ENCODE measurements at places on chromosomes 4 and X.

DNA sequence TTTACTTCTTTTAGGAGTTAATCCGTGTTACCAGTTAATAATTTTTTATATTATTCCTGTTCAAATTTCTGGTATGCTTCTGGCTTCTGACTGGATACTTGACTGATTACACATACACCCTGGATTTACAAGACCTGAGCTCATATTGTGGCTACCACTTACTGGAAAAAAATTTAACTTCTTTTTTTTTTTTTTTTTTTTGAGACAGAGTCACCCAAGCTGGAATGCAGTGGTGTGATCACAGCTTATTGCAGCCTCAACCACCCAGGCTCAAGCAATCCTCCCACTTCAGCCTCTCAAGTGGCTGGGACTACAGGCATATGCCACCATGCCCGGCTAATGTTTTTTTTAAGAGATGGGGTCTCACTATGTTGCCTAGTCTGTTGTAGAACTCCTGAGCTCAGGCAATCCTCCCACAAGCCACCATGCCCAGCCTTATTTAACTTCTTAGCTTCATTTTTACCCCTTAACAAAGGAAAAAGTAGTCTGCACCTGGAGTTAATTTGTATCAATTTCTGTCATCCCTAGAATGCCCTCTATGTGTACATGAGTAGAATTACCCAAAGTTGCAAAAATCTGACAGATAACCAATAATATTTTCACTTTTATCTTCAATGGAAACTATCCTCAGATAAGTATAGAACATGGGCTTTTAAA is 50.3 kb downstream of the TMEM165 start:
- DNase-seq: no peak

GRCh38 chr4:150567070-150567469 is 14.9 kb upstream of the MAB21L2 start:
- DNase-seq: no peak

DNA sequence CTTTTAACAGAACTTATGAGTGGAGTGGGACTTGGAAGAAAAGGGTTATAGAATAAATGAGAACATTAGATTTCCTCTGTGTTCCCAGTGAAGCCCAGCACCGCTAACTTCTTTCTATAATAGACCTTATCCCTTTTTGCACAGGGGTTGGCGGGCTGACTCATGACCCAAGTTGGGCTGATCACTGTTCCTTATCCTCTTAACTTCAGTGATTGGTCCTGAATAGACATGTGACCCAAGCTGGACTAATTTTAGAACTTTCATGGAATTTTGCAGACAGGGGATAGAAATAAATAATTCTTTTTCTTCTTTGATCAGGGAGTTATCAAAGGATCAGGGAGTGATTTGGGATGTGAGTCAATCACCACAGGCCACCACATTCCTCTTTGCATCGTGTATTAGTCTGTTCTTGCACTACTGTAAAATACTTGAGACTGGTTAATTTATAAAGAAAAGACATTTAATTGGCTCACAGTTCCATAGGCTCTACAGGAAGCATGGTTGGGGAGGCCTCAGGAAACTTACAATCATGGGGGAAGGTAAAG is 75.9 kb downstream of the UCHL1 start:
- no peak for DNase-seq

DNA sequence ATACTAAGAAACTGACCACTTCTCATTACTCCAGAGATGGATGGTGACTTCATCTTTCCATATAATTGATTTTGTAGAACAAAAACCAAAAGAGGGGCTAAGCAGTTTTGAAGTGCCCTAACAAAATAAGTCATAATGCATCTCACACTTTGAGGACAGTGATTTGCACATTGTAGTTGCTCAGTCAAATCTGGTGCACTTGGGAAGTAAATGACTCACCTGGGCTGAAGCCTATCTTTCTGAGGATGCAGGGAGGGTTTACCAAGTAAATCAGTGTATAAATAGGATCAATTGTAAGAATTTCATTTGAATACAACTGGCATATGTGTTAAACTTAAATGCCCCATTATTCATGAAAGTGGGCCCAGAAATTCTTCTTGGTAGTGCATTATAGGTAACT is 134.2 kb downstream of the DCLK2 start:
- no peak for DNase-seq
